Body of pancreas (tissue), 4 donors: ENCODE measurements at places on chromosomes 6 and 20. TPM values are rescaled to one million over a fixed set of nuclear protein-coding genes. Genes with fewer than 3 reads are reported as not detected.

Gene CST2
- not detected for total RNA-seq

Gene LY86
- total RNA-seq, result not detected

Gene CALHM4
- not detected for total RNA-seq

Gene DLK2
- not detected for total RNA-seq

Gene BPI
- not detected for total RNA-seq

Gene PLA2G7
- total RNA-seq, result not detected

Gene KHDC1L
- total RNA-seq, result not detected

Gene SCP2D1
- not detected for total RNA-seq

Gene SPO11
- total RNA-seq, result not detected

Gene LY6G5B
- 8.3 TPM for total RNA-seq

Gene GJA10
- total RNA-seq, result not detected

Gene DEFB132
- total RNA-seq, result not detected

Gene RIMS1
- 0.78 TPM for total RNA-seq

Gene EYA4
- 5.3 TPM for total RNA-seq

Gene B3GALT4
- 3.9 TPM for total RNA-seq

Gene CST7
- 1.8 TPM for total RNA-seq

Gene ZC2HC1B
- total RNA-seq, result not detected

Gene MTFR2
- total RNA-seq, result not detected

Gene SMIM26
- total RNA-seq, result 58.4 TPM

Gene ENPP3
- 0.26 TPM for total RNA-seq

Gene MYT1
- total RNA-seq, result not detected

Gene CST5
- not detected for total RNA-seq

Gene DDX43
- 3.0 TPM for total RNA-seq

Gene ADGRF5
- total RNA-seq, result 6.5 TPM

Gene MDN1
- 17.9 TPM for total RNA-seq

Gene PRL
- total RNA-seq, result not detected

Gene SLC25A27
- 36.8 TPM for total RNA-seq

Gene FANCE
- total RNA-seq, result 4.9 TPM

Gene UNC93A
- not detected for total RNA-seq

Gene DUSP15
- total RNA-seq, result 3.6 TPM

Gene BTNL2
- total RNA-seq, result not detected

Gene TRMT11
- total RNA-seq, result 26.5 TPM

Gene SNAP25
- total RNA-seq, result 3.4 TPM

Gene TNFRSF6B
- 13.8 TPM for total RNA-seq
